NCI-H460 (cell line): ENCODE measurements at places on chromosomes 11 and 22.

DNA sequence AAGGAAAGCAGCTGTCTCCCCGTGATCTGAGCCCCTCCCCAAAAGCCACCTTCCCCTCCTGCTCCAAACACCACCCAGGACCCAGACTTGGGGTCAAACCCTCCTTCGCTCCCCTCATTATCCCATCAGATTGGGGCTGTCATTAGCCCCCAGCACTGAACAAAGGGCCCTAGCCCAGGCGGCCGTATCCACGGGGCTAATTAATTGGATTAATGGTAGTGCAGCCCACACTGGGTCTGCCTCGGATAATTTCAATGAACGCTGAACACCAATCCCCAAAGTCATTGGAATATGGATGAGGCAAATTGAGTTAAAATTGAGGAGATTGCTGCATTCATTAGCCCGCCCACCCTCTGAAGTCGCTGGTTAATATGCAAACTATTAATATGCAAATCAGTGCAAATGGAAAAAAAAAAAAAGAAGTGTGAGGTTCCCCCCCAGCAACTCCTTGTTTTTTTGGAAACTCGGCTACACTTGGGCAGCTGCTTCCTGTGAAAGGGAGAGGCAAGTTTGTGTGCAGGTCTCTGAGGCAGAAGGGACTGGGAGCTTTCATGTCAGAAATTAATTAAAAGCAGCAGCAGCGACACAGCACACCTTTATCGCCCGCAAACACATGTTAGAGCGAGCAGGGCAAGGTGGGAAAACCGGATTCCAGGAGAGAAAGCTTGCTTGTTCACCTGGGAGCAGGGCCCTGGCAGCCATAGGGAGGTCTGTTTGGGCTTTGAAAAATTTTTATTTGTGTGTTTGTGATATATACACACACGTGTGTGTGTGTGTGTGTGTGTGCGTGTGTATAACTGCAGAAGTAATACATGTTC, 517.8 kb downstream of the MIAT start:
- DNase-seq, result no peak

DNA sequence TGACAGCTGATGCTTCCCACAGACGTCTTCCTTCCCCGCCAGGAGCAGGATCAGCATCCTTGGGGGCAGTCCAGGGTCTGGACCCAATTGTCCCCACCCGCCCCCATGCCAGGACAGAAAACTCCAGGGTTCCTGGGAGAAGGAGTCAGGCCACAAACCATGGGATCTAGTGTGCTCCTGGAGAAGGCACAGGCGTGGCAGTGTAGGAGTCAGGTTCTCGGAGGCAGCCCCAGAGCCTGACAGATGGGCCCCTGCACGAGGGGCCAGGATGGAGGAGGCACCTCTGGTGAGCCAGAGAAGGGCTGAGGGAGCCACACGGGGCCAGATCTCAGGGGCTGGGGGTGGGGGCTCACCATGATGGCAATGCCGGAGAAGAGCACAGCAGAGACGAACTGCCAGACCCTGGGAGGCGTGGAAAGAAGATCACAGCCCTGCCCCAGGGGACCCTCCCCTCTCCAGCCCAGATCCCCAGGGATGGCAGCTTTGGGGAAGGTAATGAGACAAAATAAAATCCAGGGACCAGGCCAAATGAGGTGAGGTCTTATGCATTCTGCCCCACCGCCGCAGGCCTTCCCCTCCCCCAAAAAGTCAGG, 13.6 kb downstream of the TP53I11 start:
- no peak for DNase-seq

GRCh38 chr11:17649696-17650095, 69.7 kb upstream of the MYOD1 start:
- DNase-seq, result no peak

DNA sequence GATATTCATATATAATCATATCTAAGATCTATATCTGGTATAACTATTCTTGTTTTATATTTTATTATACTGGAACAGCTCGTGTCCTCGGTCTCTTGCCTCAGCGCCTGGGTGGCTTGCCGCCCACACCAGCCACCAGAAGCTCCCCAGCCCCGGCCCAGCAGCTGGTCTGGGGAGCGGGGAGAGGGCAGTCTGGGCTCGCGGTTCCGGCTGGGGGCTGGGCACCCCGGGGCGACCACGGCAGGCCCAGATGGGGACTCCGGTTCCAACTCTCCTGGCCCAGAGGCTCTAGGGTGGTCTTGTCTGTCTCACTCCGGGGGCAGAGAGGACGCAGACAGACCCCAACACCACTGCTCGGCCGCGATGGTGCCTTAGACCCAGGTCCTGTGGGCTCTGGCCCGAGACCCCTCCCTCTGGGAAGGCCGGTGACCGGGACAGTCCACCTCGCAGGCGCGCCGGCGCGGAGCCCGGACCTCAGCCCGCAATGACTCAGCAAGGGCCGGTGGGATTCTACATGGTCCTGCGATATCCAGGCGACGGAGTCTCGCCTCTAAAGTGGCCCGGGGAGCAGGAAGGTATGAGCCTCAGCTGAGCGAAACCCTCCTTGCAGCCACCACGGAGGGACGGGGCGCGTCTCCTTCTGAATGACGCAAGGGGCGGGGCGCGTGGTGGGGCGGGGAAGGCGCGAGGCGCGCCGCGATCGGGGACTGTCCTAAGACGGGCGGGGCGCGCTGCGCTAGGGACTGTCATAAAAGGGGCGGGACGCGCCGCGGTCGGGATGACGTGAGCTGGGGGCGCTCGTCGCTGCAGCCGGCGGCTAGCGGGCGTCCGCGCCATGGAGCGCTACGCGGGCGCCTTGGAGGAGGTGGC, at the start of gene DGCR6:
DGCR6 (plus strand) TSS at position 781 of the 870 bp plus-strand sequence; CDS start at position 836, 55 bp downstream.
- no peak for DNase-seq

DNA sequence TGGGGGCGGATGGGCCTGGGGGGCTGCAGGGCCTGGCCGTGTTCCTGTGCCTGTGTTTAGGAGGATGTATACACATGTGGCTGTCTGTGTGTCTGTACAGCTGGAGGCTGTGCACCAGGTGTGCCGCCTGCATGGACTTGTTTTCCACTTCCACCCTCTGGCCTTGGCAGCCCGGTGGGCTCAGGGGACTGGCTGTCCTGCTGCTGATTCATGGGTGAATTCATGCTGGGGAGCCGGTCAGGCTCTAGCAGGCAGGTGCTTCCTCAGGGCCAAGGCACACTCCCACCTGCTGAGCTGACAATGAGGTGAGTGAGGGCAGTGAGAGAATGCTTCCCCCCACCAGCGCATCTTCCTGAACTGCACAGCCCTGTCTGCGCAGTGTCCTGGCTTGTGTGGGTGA, 88.4 kb downstream of the CCDC81 start:
- DNase-seq, result no peak

DNA sequence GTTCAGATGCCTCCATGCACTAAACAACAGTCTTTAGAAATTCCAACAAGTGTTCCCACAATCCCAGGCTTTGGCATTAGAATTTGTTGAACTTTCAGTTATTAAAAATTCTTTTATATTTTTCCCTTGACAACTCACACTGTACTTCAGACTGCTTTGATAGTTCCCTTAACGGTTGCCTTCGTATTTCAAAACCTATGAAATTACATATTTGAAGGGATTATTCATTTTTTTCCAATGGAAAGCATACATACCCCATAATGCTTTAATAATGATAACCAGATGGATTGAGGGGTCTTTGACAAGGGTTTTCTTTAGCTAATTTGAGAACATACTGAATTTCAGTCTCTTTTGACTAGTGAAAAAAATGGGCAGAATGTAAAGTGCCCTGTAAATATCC, 76.5 kb downstream of the ME3 start:
- no peak for DNase-seq

- DNase-seq, result no peak
Observed at GRCh38 chr11:117022526-117022925, 75.7 kb downstream of the SIK3 start.

DNA sequence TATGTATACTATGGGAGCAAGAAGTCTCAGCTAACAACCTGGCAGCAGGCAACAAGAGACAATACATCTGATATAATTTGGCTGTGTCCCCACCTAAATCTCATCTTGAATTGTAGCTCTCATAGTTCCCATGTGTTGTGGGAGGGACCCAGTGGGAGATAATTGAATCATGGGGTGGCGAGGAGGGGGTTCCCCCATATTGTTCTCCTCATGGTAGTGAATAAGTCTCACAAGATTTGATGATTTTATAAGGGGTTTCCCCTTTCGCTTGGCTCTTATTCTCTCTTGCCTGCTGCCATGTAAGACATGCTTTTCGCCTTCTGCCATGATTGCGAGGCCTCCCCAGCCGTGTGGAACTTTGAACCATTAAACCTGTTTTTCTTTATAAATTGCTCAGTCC, 6.2 kb downstream of the DNAJC24 start:
- DNase-seq, result no peak

- no peak for DNase-seq
Observed at GRCh38 chr11:74466916-74467885, at the start of gene KCNE3. TSS of gene KCNE3 (minus strand) at chr11:74467549. CDS start at chr11:74457563, 9,986 bp downstream.

DNA sequence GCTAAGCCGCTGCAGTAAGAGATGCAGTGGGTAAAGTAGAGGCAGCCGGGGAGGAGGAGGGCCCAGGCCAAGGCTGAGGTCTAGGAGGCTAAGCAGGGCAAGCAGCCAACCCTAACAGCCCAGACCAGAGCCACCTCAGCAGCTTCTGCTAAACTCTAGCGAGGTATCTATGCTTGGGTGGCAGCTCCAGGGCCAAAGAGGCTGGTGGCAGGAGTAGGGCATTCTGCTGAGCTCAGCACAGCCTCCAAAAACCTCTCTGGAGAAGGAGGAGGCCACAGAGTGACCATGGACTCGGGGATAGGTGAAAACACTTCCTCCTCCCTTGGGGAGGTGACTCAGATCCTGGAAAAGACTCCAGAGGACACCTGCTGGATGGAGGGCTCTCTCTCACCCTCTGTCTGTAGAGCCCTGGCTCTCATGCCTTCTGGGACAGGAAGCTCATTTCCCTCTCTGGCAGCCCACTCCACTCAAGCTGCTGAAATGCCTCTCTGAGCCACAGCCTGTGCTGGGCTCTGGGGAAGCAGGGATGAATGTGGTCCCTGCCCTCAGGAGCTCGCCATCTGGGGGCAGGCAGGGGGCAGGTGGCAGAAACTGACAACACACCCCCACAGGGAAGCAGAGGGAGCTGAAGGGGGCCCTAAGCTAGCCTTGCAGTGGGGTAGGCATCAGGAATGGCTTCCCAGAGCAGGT, 16.5 kb upstream of the TPBGL start:
- no peak for DNase-seq

DNA sequence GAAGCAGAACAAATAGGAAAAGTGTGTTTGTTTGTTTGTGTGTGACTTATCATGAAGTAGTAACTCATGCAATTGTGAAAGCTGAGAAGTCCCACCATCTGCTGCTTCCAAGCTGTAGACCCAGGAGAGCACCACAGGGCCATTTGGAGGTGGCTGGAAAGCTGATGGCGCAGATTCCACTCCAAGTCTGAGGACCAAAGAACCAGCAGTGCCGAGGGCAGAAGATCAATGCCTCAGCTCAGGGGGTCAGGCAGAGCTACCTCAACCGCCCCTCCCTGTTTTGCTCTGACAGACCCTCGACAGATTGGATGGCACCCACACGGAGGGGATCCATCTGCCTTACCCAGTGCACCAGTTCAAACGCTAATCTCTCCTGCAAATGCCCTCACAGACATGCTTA, 896.2 kb downstream of the BRD1 start:
- no peak for DNase-seq

DNA sequence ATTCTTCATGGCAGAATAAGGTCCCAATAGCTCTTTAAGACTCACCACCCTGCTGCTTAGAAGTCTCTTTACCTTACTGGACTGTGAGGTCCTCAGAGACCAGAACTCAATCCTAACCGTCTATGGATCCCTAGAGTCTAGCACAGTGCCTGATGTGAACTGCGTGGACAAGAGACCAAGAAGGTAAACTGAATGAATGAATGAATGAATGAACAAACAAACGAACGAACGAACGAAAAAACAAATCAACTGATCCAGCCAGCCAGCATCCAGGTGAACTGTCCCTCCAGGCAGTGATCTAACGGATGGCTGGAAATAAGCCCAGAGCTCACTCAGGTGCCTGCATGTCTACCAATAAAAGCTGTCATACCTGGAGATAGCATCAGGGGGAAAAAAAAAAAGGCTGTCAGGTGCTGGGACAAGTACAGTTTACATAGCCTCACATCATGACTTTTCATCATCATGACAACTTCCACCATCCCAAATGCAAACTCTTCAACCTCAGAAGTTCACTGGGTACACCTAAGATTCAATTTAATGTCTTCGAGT, 59.8 kb downstream of the PACSIN2 start:
- DNase-seq, result no peak

GRCh38 chr11:44633641-44634040, 68.2 kb downstream of the CD82 start:
- no peak for DNase-seq

DNA sequence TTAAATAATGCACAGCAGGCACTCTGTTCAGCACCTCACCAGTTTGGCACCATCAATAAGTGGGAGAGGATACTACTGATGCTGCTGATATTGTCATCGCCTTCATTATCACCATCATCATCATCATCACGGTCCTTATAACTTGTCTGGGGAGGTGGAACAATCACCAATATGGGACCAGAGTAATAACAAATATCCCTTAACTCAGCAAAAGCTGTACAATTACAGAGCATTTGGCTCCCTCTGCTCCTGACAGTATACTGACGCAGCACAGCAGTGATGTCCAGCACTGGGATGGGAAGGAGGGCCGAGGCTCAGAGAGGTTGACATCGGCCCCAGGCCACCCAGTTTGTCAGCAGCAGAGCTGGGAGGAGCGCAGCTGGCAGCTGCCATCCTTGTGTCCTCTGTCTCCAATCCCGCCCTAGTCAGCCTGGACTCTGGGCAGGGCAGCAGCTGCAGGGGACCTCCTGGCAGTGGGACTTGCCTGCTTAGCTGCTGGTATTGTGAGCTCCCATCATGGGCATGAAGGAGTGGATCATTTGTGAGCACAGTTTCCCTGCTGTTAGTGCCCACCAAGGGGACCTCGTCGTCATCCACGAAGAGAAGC, 90.0 kb downstream of the DHCR7 start:
- no peak for DNase-seq

- peak; percentile 46 for DNase-seq
Observed at GRCh38 chr22:44623771-44624510, 78.1 kb upstream of the PRR5 start.

DNA sequence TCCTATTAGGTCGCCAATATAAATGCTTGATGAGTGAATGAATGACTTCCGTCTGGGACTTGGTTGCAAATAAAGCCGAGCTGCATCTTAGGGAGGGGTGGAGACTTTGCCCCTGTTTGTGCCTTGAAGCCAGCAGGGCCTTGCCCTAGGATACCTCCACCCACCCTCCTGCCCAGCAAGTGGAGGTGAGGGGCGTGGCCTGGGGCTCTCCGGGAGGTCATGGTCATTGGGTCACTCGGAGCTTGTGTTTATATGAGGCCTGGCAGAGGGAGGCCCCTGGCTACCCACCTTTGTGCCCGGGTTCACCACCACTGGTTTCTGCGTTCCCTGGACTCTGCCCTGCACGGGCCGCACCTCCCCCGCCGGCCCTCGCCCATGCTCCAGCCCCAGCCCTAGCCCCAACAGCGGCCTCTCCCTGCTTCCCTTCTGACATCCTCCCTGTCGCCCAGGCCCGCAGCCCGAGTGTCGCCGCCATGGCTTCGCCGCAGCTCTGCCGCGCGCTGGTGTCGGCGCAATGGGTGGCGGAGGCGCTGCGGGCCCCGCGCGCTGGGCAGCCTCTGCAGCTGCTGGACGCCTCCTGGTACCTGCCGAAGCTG, 4.3 kb downstream of the MPST start:
- DNase-seq, result no peak
